Posterior cingulate gyrus (tissue), 11 donors: ENCODE measurements at places on chromosomes 12 and 14.
A peak's percentile ranks its signal among the peaks of the same experiment; 100 is the strongest.

GRCh38 chr12:92275443-92276154, 130.0 kb upstream of the BTG1 start:
- DNase-seq = no peak

GRCh38 chr12:25695574-25695973, 142.5 kb upstream of the LMNTD1 start:
- no peak for DNase-seq

DNA sequence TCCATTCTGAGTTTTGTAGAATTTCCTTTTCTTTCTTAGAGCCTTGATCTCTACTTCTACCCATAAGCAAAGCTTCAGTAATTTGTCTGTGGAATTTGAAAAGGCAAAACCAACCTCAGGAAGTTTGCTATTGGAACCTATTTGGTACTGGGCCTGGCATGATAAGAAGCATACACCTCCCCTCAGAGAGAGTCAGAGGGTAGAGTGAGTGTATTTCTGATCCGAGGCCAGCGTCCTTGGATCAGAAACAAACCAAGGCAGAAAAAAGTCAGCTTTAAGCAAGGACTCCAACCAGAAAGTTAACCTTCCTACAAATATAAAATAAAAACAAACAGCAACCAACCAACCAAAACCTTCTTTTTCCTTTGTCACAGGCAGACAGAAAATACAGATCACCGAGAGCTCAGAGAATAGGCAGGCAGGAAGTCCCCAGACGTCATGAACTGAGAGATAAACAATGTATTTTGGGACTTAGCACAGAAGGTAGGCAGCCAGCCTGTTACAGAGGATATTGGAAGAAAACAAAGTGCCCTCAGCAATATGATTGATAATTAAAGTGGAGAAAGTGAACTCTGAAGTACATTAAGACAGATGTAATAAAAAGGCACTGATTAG, 141.5 kb downstream of the NEDD1 start:
- no peak for DNase-seq

- peak; percentile 31 for DNase-seq
Measured at GRCh38 chr14:102080183-102081080, 6.4 kb downstream of the HSP90AA1 start.

DNA sequence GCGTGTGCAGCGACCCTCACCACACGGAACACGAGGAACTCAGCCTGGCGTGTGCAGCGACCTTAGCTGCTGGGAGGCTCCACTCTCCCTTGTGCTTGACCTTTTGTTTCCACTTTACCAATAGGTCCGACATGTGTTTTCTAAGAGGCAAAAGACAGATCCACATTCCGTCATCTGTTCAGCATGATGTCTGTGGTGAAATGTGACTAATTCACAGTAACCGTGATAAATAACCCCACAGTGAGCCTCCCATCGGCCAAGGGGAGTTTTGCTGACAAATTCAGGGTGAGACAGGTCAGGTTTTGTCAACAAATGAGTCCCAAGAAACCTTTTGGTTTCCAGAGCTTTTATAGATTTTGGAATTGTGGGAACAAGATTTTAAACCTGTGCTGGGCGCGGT, 55.9 kb downstream of the MOK start:
- no peak for DNase-seq

- DNase-seq = no peak
Measured at GRCh38 chr12:122202017-122202416, 1.5 kb upstream of the B3GNT4 start.

GRCh38 chr12:68326716-68327115, 5.4 kb downstream of the MDM1 start:
- no peak for DNase-seq

DNA sequence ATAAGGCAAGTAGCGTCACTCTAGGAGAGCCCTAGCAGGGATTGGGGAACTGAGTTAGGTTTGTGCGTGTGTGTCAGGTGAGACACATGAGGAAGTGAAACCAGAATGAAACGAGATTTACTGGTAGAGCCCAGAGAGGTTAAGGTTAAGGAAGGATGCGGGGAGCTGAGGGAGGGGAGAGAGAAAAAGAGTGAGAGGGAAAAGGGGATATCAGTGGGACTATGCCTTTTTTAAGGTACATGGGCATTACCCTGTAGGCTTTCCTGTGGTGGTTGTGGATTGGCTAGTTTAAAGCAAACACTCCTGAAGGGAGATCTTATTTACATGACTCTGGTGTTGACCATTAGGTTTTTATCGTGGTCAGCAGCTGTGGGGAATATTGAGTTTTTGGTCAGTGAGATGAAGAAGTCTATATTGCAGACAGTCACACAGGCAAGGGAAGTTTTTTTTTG, 13.9 kb downstream of the ZDHHC17 start:
- no peak for DNase-seq

- no peak for DNase-seq
Measured at GRCh38 chr14:38016497-38016896, 191.2 kb upstream of the SSTR1 start.

GRCh38 chr12:95755261-95755865, 35.2 kb downstream of the NTN4 start:
- DNase-seq = no peak

DNA sequence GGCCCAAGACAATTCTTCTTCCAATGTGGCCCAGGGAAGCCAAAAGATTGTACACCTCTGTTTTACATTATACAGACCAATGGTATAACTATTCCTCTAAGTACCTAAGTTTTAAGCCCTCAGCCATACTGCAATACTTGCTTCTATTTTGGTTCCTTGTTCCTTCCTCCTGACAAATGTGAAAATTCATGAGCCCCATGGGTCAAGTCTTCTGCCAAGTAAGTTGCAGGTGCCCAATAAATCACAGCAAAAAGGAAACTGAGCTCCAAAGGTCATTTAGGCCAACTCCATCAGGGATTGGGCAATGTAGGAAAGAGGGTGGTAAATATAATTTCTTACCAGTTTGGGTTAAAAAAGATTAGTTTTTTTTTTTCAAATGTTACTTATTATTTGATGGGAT, 57.7 kb upstream of the NPFF start:
- DNase-seq = no peak

- no peak for DNase-seq
Measured at GRCh38 chr12:78963439-78964227, 99.1 kb downstream of the SYT1 start.

GRCh38 chr14:59969319-59969718, 49.4 kb downstream of the LRRC9 start:
- DNase-seq = no peak

GRCh38 chr12:67222302-67222701, 46.9 kb upstream of the CAND1 start:
- no peak for DNase-seq

- DNase-seq = no peak
Measured at GRCh38 chr12:116443821-116444589, 115.2 kb upstream of the MAP1LC3B2 start.

- DNase-seq = no peak
Measured at GRCh38 chr12:53258541-53259539, 9.3 kb upstream of the ESPL1 start.

- DNase-seq = no peak
Measured at GRCh38 chr14:104602315-104602932, 2.1 kb downstream of the TMEM179 start.

- DNase-seq = peak; percentile 69
Measured at GRCh38 chr14:76050797-76051392, 65.3 kb downstream of the IFT43 start.

GRCh38 chr12:10395390-10395998, 5.7 kb upstream of the KLRK1 start:
- no peak for DNase-seq

DNA sequence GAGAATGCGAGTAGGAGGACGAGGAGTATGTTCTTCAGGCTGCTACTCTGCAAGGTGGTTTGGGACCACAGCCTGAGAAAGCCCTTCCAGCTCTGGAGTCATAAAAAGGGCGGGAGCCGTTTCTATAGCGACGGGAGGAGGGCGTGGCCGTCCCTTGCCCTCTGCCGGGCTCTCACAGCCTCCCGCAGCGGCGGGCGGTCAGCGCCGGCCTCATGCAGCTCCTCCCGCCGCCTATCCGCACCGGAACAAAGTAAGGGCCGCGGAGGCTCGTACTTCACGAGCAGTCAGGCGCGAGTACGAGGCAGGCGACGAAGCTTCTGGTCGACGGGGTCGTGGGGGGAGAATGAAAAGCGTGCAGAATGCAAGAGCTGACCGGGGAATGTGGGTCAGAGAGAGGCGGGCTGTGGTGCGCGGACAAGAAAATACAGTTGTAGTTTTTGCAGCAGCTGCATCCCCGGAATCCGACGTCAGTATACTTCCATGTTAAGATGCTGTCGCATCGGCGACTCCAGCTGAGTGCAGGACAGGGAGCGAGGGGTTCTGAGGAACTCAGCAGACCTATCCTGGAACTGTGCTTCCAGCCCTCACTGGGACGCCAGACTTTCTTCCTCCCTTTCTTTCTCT, at the start of gene DYRK4:
DYRK4 (plus strand) TSS at position 175 of the 624 bp plus-strand sequence; CDS start at position 213, 38 bp downstream.
- peak; percentile 21 for DNase-seq

GRCh38 chr14:76011930-76012329, 26.4 kb downstream of the IFT43 start:
- no peak for DNase-seq

DNA sequence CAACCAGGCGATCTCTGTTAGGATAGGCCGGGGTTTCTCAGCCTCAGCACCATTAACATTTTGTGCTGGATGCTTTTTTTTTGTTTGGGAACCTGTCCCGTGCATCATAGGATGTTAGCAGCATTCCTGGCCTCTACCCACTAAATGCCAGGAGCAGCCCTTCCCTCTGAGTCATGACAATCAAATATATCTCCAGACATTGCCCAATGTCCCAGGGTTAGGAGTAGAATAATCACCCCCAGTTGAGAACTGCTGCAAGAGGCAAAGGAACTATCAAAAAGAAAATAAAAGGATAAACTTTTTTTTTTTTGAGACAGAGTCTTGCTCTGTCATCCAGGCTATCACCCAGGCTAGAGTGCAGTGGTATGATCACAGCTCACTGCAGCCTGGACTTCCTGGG, 76.0 kb downstream of the ACACB start:
- no peak for DNase-seq

DNA sequence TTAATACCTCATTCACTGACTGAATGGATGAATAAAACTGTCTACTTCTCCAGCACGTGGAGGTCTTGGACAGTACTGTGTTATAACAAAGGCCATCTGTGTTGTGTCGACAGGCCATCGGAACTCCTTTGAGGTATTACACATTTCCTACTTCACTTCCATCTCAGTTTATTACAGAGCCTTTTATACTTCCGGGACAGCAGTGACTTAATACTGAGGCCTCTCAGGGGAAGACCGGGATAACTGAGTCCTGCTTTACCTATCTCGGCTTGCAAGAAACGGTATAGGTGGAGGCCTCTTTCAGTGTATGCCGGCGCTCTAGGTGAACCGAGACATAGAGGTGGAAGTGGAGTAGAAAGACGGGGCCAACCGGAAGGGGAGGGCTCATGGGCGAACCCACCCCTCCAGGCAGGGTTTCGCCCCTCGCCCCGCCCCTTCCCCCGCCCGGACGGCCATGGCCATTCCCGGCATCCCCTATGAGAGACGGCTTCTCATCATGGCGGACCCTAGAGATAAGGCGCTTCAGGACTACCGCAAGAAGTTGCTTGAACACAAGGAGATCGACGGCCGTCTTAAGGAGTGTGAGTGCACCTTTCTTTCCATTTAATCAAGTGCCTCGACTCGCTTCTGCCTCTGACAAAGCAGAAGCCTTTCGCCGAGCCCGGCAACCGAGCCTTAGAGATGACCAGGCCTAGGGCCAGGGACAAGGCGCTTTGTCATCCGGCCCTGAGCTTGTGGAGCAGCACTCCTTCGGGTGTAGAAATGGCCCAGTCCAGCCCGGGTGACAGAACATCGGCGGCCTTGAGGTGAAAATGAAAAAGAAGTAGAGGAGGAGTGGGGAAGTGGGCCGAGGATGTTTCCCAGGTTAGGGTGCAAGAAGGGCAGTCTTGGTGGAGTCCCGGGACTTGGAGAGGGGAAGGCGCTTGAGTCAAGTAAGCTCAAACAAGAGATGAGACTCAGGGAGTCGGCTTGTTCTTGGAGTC, at the start of gene PSMC6:
PSMC6 (plus strand) TSS at position 477 of the 983 bp plus-strand sequence; CDS start at position 497, 20 bp downstream.
- DNase-seq = peak; percentile 97

DNA sequence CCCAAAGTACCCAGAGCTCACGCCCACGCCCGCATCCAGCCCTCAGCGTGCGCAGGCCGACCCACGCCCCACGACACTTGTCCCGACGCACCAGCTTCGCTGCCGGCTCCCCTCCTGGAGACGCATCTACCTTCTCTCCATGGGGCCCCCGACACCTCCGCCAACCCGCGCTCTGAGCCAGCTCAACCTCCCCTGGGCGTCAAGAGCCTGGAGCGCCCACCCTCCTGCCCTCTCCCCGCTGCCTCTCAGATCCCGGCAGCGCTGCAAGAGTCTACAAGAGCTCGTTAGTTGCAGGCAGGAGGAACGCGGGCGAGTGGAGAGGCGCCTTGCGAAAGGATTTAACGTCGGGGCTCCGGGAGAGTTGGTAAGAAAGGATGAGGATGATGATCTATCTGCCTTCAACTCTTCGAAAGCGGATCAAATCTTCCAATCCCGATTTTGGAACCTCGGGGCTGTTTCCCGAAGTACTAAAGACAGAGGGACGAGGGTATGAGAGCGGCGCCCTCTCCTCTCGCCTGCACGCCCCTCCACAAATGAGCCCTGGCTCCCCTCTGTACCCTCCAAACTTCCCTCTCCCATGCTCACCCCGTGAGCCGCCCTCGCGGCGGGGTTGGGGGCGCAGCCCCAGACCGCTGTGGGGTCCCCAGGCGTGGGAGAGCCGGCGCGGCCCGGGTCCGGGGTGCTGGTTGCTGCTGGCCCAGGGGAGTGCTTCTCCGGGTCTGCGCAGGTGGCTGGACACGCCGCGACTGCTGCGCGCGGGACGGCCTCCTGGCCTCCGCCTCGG, 979 bp downstream of the LTBP2 start:
- DNase-seq = no peak

DNA sequence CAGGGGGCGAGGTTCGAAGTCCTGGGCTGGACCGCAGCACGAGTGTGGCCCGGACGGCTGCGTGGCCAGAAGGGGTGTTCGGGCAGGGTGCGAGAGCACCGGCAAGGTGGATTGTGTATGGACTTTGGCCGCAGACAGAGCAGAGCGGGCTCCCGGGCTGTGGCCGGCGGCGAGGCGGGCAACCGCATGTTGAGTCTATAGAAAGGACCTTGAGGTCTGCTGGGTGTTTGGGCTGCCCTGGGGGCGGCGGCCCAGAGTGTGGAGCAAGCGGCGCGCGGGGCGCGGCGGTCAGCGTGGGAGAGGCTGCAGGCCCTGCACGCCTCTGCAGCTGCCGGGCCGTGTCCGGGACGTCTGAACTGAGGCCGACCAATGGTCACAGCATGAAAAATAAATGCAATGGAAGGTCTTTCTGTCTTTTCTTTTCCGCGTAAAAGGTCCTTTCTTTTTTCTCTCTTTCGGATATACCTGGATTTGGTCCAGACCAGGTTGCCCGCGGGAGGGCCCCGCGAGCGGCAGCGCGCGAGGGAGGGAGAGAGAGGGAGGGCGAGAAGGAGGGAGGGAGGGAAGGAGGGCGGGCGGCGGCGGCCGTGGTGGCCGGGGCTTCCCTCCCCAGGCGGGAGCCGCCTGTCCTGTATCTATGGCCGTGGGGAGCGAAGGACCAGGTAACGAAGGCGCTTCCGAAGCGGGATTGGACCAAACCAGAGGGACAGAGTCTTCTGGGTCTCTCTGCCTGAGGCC, 5.5 kb upstream of the HOXC9 start:
- no peak for DNase-seq

DNA sequence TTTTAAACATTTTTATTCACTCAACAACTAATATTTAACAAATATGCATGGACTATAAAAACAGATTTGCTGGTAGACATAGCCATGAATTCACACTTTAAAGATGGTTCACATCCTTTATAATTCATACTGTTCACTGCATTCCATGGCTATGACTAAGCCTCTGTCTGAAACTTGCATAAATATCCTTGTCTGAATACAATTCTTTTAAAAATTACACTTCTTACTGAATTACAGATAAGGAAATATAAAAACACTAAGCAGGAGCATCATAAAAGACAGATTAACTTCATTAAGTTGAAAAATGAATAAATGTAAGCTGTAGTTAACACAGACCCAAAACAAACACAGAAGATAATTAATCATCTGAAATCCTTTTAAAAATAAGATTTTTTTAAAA, 53.8 kb downstream of the GXYLT1 start:
- DNase-seq = no peak
